GM23248 (cell line): ENCODE measurements at places on chromosomes 6 and 20.

DNA sequence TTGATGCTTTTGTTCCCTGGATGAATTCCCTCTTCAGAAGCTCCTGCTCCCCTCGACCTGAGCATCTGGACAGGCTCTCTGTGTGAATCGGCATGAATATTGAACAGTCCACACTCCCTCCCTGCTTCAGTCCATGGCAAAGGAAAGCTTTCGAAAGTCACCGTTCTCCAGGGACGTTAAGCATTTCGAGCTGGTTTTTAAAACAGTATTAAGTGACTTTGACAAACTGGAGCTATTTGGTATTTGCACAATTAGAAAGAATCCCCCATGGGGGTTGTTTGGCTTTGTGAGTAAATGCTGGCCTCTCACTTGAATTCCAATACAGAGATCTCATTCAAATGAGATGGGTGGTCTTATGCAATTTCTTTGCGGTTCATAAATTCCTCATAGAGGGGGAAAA lies 85.3 kb upstream of the TIAM2 start:
- DNase-seq: no peak

- DNase-seq: peak; percentile 49
Observed at GRCh38 chr6:140670021-140670420, 1295.6 kb upstream of the CITED2 start.

DNA sequence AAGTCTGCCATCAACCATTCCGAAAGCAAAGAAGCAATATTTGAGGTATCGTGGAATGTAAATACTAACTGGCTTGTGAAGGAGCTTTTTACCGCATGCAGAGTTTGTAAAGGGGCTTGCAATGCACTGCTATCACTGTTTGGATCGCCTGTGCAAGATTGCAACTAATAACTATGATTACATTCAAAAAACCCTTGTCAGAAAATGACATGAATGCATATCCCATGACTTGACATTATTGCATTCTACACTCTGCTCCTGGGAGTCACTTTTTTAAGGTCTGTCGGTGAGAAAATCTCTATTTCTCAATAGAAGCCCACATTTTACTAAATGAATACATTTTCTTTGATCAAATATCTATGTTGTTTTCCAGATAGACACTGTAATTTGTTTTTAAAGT lies 335.4 kb upstream of the SPTLC3 start:
- DNase-seq: no peak

GRCh38 chr6:20434766-20435165 lies 33.1 kb downstream of the E2F3 start:
- no peak for DNase-seq

- DNase-seq: no peak
Observed at GRCh38 chr20:5181492-5181891, 54.7 kb downstream of the CDS2 start.

DNA sequence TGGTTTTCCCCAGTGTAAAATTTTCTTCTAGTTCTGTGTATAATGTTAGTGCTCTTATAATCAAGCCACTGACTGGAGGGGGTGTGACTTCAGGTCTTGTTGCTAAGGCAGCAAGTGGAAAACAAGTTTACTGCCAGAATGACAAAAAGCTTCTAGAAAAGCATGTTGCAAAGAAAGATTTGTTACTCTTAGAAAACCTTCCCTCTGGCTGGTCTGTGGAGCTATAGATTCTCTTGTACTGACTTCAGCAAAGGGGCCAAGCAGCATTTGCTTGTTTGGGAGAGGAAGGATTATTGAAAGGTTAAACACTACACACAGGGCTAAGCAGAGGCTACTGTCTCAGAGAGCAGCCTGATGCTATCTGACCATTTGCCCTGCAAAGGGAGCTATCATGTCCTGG lies 288.8 kb downstream of the BTBD9 start:
- peak; percentile 58 for DNase-seq
